Retinal pigment epithelial cell (primary cell): ENCODE measurements at places on chromosomes 5 and 9.

DNA sequence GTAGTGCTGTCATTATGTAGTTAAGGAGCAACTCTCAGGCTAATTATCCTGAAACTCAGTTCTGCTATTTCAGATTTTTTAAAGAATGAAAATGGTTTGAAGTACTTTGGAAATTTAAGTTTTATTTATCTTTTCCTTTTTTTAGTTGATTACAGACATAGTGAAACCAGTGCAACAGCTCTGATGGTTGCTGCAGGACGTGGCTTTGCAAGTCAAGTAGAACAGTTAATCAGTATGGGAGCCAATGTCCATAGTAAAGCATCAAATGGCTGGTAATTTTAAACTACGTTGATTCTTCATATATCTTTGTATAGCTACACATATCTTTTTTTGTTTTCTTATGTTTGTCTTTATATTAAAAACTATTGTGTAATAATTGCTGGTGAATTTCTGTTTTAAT is 34.9 kb downstream of the YTHDC2 start:
- DNase-seq, result no peak

GRCh38 chr5:131068893-131069643 is 96.0 kb downstream of the HINT1 start:
- DNase-seq, result no peak

GRCh38 chr5:150142185-150142958 is 13.3 kb downstream of the PDGFRB start:
- no peak for DNase-seq

DNA sequence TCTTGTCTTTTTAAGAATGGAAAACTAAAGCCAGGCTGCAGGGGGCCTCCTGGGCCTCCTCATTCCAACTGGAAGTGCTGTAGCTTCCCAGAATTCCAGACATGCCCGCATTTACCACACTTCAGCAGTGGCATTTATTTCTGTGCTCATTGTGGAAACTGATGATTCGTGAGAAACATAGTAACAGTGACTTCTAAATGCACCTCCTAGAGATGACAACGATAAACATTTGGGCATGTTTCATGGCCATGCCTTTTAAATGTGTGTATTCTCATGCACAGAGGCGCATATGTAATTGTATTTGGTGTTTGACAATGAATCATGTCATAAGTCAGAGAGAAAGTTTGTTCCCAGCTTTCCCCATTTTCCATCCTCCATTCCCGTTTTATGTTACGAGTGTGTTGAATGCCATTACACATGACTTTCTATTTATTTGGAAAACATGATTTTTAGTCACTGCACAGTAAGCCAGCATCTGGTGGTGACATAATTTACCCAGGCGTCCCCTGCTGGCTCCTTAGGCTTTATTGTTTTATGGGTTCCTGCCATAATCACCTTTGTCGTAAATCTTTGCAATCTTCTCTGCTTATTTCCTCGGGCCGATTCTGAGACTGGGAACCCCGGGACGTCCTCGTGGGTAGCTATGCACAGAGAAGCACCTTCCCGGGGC is 68.8 kb upstream of the FCN2 start:
- DNase-seq, result no peak

DNA sequence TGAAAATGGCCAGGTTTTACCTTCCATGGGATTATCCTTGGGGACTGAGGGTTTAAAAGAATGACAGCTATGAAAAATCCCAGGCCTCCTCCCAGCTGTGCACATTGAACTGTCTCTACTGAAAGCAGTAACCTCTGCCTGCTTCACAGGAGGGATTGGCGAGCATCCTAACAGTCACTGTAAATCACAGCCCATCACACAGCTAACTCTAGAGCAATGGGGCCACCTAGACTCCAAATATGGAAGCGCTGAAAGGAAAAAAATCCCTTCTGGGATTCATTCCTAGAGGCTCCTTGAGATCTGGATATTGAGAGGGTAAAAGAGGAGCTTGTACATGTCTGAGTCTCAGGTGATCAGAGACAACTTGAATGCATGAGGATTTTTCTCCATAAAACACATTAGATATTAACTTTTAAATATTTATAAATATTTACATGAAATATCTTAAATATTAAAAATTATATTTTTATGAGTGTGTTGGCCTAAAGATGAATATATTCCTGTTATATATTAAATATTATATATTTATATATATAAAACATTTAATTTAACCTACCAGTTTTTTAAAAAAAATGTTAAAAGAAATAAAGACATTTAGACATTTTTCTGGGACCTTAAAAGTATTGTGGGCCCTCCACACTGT is 133.8 kb upstream of the SLC24A2 start:
- no peak for DNase-seq

GRCh38 chr5:54829676-54830535 is 155.5 kb downstream of the ESM1 start:
- DNase-seq, result no peak
